ENCODE measurements at places on chromosomes 1 and 21. TPM values are rescaled to one million over a fixed set of nuclear protein-coding genes. Genes with fewer than 3 reads are reported as not detected.

The SH2D1B gene
- total RNA-seq = 0.12 TPM

The PTPRC gene
- total RNA-seq = 1.2 TPM

The KRTAP19-1 gene
- not detected for total RNA-seq

- no peak for DNase-seq
Observed at GRCh38 chr1:75533085-75533484, 77.8 kb downstream of the SLC44A5 start.

- DNase-seq = no peak
Observed at GRCh38 chr1:169891539-169891885, 2.2 kb downstream of the SCYL3 start.

DNA sequence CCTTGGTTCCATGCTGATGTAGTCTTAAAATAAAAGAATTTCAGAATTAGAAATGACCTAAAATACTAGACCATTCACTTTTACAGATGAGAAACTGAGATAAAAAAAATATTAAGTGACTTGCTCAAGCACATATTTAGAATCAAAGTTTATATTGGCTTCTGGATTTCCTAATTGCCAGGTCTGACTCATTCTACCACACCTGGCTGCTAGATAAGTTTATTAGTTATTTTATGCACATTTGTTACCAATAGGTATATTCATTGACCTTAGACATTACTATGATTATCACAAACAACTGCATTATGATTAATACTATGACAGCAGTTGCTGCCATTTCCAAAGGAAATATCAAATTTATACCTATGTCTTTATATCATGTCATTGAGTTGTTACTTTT is 497.5 kb downstream of the RWDD3 start:
- no peak for DNase-seq
